Muscle of back (tissue), 13 donors: ENCODE measurements at places on chromosomes 7 and 10. TPM values are rescaled to one million over a fixed set of nuclear protein-coding genes. Genes with fewer than 3 reads are reported as not detected.

Gene HOXA4
- 32.9 TPM for polyA plus RNA-seq

Gene ZNF277
- polyA plus RNA-seq: 28.1 TPM

Gene RALA
- 69.1 TPM for polyA plus RNA-seq

Gene ARID5B
- 19.0 TPM for polyA plus RNA-seq

Gene C10orf143
- polyA plus RNA-seq: 3.4 TPM

Gene ZNF467
- 7.6 TPM for polyA plus RNA-seq

Gene FGF8
- 0.27 TPM for polyA plus RNA-seq

Gene PKD2L1
- polyA plus RNA-seq: not detected

DNA sequence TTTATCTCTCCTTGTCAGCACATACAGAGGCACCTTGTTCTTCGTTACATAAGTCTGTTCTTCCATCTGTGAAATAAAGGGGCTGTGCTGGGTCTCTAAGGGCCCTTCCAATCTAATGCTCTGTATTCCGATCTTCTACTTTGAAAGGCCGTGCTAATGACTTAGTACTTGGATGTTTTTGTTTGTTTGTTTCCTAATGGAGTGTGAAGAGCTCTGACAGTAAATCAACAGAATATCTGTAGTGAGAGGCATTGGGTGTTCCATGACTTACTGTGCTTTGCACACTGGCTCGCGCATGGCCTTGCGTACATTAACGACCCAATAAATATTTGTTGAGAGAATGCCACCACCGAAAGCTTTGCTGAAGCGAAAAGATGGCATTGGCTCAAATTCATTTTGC is 162.1 kb downstream of the CHN2 start:
- no peak for DNase-seq

DNA sequence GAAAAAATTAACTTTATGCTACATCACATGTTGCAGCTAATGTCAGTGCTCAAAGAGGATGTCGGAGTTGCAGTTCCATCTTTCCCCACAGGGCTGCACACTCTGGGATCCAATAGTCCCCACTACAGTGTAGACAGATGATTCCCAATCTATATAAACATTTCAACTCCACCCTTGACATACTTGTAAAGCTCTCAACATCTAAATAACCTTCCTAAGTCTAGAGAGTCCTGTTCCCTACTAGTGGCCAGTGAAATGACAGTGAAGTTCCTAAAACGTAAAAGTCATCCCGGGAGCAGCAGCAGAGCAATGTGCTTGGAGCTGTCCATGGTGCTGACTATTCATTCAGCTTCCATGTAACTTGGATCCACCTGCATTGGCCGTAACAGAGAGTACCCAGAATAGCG is 145.1 kb downstream of the GRM8 start:
- DNase-seq: peak; percentile 31

GRCh38 chr7:130956417-130957136 is 222.6 kb upstream of the KLF14 start:
- DNase-seq: no peak

- no peak for DNase-seq
Observed at GRCh38 chr7:129643550-129644170, 32.1 kb downstream of the NRF1 start.

DNA sequence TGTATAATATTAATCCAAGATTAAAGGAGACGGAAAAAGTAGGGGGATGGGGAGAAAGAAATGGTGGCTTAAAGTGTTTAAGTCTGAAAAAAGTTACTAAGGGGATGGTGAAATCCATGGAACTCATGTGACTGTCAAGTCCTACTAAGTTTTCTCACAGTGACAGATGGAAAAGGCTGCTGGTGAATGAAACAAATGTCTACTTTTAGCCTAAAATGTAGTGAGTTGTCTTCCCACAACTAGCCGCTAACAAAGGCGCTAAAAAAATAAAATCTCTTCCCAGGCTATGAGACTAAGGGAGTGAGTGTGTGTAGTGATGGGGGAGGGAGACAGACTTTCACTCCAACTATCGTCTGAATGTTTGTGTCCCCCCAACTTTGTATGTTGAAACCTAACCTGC is 12.6 kb downstream of the VIM start:
- DNase-seq: no peak

DNA sequence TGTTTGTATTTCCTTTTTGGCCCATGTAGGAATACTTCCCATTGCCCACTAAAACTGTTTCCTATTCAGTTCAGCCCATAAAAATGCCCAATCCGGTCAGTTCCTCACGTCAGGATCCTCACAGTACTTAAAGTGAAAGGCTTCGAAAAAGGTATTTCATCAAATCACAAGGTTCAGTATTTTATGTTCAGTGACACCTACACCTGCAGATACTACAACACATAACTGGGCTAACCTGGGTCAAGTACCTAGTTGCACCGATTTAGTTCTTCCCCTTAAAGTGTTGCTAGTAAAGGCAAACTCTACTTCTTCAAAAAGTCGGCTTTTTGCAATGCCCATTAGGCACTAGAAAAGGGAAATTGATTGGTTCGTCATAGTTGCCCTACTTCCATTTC is 1.1 kb downstream of the SNX13 start:
- DNase-seq: peak; percentile 51

- no peak for DNase-seq
Observed at GRCh38 chr10:11906714-11907113, 83.6 kb downstream of the PROSER2 start.

- DNase-seq: no peak
Observed at GRCh38 chr10:74898201-74898976, 72.0 kb downstream of the KAT6B start.

DNA sequence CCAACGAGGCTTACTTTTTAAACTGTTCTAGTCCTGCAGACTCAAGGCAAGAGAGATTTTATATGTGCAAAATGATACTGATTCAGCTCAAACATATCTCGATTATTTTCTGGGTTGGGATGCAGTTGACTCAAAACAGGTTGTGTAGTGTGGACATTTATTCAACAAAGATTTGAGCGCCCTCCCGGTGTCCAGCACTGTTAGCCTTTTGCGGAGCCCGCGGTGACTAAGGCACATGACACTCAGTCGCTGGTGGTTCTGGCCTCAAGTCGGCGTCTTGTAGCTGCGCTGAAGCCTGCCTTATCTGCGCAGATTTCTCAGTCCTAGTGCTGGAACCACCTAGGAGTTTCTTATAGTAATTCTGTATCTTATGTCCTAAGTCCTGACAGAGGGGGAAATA is 938 bp upstream of the CADPS2 start:
- DNase-seq: peak; percentile 43

- DNase-seq: peak; percentile 67
Observed at GRCh38 chr7:39733881-39734632, 110.7 kb downstream of the RALA start.

DNA sequence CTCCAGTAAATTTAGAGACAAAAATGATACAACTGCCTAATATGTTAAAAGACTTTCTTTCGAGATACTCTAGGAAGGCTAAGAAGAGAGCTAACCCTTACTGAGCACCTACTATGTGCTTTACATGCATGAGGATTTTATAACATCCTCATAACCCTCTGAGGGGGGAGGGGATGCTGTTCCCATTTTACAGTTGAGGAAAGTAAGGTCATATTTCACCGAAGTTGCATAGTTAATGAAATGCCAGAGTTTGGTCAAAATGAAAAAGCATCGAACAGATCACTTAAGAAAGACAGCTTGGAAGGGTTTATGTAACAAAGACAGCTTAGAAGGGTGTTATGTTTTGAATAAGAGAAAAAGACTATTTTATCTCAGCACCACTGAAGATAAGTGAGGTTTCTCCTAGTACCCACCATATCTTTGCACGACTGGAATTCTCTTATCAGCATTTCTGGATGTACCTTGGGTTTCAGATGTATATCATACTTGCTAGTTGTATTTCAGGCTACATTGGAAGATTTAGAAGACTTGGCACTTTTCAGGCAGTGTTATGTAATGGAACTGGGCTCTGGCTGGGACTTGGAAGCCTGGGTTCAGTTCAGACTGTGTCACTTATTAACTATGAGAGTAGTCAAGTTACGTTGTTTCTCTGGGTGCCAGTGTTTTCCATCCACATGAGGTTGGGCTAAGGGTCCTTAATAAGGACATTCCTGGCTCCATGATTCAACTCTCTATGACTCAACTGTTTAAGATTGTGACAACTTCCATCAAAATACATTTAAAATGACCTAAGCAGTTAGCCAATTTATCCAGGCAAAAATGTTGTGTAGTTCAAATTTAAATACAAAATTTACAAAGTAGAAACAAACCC is 6.0 kb downstream of the RHOBTB1 start:
- DNase-seq: no peak

GRCh38 chr7:25908154-25908949 is 243.6 kb upstream of the NFE2L3 start:
- DNase-seq: no peak

GRCh38 chr7:36440880-36441279 is 51.2 kb downstream of the ANLN start:
- DNase-seq: peak; percentile 2

DNA sequence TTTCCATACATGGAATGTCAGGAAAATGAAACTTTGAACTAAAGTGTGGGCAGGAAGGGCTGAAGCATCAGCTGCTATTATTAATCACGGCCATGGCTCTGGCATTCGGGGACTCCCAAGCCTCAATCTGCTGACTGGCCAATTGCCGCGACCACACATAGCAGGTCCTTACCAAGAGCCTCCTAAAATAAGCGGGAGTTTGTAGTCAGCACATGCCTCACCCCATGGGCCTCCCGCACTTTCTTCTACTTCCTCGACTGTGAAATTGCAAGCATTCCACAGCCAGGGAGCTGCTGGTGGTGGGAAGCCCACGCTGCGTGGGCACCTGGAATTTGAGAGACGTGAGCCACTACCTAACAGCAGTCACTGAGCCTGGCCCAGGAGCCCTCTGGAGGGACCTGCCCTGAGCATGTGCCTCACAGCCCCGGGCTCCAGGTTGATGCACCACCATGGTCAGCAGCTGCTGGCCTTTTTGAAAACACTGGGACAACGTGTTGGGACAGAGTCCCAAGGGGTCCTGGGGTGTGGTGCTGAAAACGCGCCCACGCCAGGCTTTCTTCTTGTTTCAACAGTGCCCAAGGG is 211.4 kb downstream of the TNS3 start:
- DNase-seq: no peak

DNA sequence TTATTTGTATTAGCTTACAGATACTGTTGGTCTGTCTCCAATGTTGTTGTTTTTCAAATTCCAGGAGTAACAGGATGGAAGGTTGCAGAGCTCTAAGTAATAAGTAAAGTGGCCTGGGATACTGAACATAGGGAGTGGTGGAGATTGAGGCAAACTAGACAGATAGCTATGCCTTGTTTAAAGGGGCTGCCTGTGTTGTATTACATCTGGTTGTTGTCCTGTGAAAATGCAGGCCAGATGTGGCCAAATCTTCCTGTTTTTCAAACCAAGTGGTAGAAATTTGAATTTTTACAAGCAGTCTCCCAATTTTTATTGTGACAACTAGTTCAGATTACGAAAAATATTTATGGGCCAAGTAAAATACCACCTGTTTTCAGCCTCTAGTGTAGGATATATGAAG is 33.5 kb downstream of the BICC1 start:
- peak; percentile 38 for DNase-seq

GRCh38 chr10:93147281-93147680 is 73.6 kb downstream of the CYP26A1 start:
- DNase-seq: no peak

DNA sequence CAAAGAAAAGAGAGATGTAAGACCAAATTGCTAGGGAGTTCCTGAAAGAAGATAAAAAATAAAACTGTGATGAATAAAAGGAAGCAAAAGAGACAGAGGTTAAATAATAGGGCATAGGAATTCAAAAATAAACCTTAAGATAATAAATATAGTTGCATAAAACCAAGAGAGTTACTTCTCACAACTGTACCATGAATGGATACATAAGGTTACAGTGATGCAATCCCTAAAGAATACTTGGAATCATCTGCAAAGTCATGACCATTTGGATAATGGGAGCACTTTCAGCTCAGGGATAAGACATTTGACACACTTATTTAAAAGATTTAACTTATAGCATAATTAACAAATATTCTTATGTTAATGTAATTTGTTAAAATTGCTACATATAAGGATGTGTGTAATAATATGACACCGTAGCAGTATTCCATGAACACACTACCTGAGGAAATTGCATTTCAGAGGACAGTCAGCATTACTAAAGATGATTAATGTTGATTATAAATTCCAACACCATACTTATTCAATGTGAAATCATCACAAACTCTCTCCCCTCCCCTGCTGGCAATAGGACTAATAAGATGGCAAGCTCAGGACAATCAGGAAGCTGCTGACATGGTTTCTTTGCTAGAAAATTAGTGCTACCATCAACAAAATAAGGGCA is 202.1 kb upstream of the AKR1E2 start:
- DNase-seq: no peak

DNA sequence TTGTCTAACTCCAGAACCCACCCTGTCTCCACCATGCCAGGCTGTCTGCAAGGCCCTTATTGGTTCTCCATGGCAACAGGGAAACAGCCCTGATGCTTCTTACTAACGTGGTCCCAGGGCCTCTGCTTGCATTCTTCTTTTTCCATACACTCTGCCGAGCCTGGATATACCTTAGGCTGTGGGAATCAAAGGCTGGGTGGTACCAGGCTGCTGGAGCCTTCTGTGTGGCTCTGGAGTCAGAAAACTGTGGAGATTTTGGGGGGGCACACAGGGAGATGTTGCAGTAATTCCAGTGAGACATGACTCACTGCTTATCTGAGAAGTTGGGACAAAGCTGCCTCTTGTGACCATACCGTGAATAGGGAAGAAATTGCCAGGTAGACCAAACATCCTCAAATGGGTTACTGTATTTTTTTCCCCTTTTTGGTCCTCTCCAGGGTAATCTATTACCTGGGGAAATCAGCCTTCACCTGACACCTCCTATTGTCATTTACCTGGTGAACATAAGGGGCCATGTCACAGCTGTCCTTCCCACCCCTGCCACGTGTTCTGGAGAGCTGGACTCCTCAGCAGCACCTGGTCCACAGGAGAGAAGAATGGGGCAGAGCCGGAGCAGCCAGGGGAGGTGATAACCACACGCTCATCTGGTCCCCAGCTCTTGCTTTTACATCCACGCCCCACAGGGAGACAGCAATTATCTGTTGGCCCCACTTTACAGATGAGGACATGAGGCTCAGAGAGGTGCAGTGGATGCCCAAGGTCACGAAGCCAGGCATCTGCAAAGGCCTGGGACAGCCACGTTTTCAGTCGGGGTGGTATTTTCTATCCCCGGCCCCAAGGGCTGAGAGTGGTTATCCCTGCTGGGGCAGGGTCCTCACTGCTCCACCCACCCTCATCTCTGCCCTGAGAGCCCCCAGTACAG is 4.6 kb downstream of the CHST3 start:
- DNase-seq: no peak

GRCh38 chr10:45514291-45515270 is 140.6 kb downstream of the ALOX5 start:
- DNase-seq: peak; percentile 73

GRCh38 chr7:24750441-24751055 is 6.7 kb downstream of the GSDME start:
- no peak for DNase-seq

- DNase-seq: no peak
Observed at GRCh38 chr7:17421941-17422340, 123.5 kb downstream of the AHR start.

- DNase-seq: no peak
Observed at GRCh38 chr7:102204212-102204611, 82.5 kb upstream of the SH2B2 start.

- peak; percentile 67 for DNase-seq
Observed at GRCh38 chr10:13892001-13892491, 305.3 kb downstream of the PRPF18 start.

GRCh38 chr10:78563314-78563713 is 505.5 kb upstream of the ZMIZ1 start:
- DNase-seq: peak; percentile 89

- peak; percentile 20 for DNase-seq
Observed at GRCh38 chr7:36651404-36651803, 72.9 kb downstream of the AOAH start.

- no peak for DNase-seq
Observed at GRCh38 chr10:132134241-132135052, 52.3 kb upstream of the DPYSL4 start.

GRCh38 chr7:89377219-89377618 is 581.7 kb upstream of the TEX47 start:
- DNase-seq: no peak
